ENCODE measurements at places on chromosomes 4 and X. TPM values are rescaled to one million over a fixed set of nuclear protein-coding genes. Genes with fewer than 3 reads are reported as not detected.
A peak's percentile ranks its signal among the peaks of the same experiment; 100 is the strongest.

FOXP3 gene
- total RNA-seq, result 0.09 TPM

CABS1 gene
- total RNA-seq, result not detected

IL3RA gene
- total RNA-seq, result not detected

MAGEA10 gene
- not detected for total RNA-seq

PCDH10 gene
- total RNA-seq, result 12.5 TPM

CSAG2 gene
- total RNA-seq, result not detected

FANCB gene
- total RNA-seq, result 2.8 TPM

C4orf33 gene
- total RNA-seq, result 10.6 TPM

KIAA0232 gene
- total RNA-seq, result 25.0 TPM

GLRA2 gene
- not detected for total RNA-seq

GRCh38 chr4:152417673-152418072 is 118.2 kb downstream of the FBXW7 start:
- no peak for DNase-seq

- DNase-seq, result no peak
Measured at GRCh38 chr4:126583509-126583908, 1049.2 kb upstream of the INTU start.

DNA sequence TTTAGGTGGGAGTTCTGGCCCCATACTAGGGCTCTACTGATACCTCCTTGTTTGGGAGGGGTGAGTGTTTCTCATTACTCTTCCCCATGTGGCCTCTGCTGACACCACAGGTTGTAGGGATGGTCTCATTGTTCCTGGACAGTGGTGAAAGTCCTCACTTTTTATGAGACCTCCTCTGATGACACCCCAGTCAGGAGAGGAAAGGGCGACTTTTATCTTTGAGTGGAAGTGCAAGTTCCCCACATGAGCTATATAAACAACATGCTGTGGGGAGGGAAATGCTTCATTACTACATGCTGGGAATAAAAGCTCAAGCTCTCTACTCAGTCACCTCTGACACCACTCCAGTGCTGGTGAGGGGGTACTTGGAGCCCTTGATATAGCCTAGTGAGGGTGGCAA is 29.5 kb upstream of the MAGEA6 start:
- DNase-seq, result no peak

DNA sequence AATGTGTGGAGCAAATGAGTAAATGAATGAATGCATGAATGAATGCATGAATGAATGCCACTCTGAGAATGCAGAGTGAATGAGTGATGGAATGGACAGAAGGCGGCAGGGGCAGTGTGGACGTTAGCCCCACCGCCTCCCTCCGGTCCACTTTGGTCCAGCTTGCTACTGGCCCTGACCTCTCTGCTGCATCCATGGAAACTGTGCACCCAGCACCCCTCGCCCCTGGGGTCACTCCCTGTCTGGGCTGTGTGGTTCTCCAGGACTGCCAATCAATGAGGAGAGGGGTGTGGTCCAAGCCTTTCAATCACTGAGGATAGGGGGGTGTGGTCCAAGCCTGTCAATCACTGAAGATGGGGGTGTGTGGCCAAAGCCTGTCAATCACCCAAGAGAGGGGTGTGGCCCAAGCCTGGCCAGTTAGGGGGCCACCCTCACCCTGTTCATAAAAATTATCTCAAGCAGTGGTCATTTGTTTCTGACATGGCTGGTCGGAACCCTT is 39.2 kb upstream of the ASMTL start:
- DNase-seq, result no peak

DNA sequence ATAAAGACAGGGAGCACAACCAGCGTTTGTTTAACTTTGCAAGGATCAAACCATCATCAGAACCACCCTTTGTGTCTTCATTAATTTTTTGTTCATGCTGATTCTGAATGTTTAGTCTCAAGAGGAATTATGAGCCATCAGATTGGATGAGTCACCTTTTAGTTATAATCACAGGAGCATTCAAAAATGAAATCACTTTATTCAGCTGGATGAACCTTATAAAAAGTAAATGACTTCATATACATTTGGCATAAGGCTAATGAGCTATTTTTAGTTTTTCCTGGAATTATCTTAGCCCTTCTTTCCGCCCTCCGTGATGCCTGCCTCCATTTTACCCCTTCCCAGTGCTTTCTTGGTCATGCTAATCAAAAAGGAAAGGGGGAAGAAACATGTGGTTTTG is 103.6 kb downstream of the SORBS2 start:
- peak; percentile 85 for DNase-seq

DNA sequence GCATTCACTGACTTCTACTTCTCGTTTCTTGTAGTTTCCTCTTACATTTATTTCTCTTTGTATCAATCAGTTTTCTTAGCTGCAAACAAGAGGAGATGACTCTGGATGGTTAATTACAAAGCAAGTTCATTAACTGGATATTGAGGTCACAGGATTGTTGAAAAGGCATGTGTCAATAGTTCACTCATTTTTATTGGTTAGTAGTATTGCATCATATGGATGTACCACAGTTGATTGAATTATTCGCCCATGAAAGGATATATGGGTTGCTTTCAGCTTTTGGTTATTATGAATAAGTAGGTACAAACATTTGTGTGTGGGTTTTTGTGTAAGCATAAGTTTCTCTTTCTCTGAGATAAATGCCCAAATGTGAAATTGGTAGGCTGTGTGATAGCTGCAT is 21.8 kb upstream of the ARHGEF6 start:
- no peak for DNase-seq

- peak; percentile 18 for DNase-seq
Measured at GRCh38 chrX:63686878-63687714, 97.9 kb downstream of the ARHGEF9 start.

GRCh38 chr4:25970226-25970675 is 56.2 kb downstream of the SMIM20 start:
- DNase-seq, result no peak

GRCh38 chr4:76166480-76166879 is 18.3 kb upstream of the NUP54 start:
- DNase-seq, result no peak

DNA sequence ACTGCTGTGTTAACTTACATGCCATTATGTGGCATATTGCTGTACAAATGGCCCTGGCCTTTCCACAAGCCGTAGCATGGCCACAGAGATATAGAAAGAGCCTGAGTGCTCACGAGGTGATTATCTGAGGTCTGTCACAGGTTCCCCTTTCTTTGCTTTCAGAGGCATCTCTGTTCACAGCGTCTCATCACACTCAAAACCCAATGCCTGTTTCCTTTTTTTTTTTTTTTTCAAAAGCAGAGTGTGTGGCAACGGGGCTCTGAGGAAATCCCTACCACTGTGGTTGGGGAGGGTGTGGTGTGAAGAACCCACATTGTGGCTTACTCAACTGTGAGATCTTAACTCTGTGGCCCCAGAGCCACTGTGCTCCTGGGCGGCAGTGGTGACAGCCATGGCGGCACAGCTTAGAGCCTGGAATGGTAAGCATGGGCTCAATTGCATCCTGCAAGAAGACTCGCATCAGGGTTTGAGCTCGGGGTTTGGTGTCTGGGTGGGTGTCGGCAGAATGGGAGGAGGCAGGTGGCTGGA is 30.8 kb downstream of the RTL5 start:
- DNase-seq, result no peak

DNA sequence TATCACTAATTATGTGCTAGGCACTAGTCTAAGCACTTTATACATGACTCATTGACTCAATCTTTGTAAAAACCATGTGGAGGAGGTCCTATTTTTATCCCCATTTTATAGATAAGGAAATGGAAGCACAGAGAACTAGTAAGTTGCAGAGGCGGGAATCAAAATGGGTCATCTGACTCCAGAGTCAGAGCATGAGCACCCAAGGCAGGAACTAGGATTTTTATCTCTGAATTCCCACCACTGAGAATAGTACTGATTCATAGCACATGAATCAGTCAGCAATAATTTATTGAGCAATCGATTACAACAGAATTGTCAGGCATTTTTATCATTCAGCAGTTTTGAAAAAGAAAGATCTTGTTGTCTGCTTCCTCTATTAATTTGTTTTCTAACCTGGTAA is 19.3 kb downstream of the SCARB2 start:
- DNase-seq, result peak; percentile 98

- DNase-seq, result no peak
Measured at GRCh38 chr4:69649629-69650028, 3.4 kb downstream of the UGT2A1 start.

GRCh38 chr4:95524729-95525128 is 24.0 kb downstream of the UNC5C start:
- no peak for DNase-seq

DNA sequence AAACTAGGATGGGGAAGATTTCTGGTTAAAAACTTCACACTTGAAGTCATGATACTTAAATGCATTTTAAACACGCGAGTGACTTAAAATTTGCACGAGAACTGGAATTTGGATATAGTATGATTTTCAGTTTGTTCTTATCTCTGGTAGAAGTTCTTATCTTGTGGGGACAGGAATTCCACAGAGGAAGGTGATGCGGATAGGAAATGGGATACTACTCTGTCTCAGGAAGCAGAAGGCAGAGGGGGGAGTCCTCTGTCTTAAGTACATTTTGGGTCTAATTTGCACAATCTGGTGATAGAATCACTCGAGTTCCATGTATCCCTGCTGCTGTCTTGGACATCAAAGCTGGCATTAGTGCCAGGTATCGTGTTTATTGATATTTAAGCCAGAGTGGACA is 53.3 kb downstream of the TLL1 start:
- DNase-seq, result no peak

DNA sequence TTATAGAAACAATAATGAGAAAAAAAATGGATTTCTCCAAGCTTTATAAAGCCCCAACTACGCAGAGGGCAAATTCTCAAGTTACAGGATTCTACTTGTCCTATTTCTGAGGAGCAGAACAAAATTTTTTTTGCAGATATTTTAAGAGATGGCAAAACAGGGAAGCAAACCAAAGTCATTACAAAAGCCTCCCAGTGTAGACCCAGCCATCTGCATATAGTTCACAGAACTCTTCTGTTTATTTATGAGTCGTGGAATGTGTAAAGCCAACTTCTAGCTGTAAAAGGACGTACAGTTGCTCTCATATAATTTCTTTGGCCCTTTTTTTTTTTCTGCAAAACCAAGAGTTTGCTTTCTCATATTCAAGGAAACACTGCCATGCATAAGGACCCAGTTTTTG is 120.4 kb downstream of the PCDH7 start:
- DNase-seq, result peak; percentile 54

DNA sequence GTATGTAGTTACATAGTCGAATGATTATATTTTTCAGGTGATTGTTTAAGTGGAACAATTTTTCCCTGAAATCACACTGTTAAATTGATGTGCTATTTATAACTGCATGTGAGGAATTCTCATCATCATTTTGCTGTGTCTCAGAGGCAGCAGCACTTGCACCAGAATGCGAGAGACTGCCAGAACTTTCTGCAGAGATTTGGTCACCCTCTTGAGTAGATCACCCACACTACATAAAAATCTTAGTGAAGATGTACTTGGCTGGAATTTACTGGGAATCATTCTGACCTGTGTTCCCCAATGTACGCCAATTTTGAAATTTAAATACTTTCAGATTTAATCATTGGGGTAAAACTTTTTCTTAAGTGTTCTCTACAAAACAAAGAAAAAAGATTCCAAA is 5.4 kb downstream of the UGT2B4 start:
- DNase-seq, result peak; percentile 77

GRCh38 chr4:94933799-94934198 is 176.0 kb downstream of the BMPR1B start:
- DNase-seq, result peak; percentile 41

GRCh38 chr4:134636338-134637051 is 434.9 kb upstream of the PABPC4L start:
- DNase-seq, result no peak

DNA sequence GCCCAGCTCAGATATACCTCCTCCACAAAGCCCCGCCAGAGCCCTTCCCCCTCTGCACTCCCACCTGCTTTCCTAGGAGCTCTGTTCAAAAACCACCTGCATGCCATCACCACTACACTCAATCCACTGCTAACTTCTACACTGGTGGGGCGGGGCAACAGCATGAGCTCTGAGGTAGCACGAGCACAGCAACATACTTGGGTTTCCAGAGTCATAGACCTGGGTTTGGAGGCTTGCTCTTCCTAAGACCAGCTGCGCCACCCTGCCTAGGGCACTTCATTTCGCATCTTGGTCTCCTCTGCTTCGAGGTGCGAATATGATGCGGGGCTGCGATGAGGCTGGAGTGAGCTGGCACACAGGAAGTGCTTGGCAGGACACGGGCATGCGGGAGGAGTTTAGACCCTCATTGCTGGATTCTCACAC is 3.6 kb downstream of the SASH3 start:
- no peak for DNase-seq

DNA sequence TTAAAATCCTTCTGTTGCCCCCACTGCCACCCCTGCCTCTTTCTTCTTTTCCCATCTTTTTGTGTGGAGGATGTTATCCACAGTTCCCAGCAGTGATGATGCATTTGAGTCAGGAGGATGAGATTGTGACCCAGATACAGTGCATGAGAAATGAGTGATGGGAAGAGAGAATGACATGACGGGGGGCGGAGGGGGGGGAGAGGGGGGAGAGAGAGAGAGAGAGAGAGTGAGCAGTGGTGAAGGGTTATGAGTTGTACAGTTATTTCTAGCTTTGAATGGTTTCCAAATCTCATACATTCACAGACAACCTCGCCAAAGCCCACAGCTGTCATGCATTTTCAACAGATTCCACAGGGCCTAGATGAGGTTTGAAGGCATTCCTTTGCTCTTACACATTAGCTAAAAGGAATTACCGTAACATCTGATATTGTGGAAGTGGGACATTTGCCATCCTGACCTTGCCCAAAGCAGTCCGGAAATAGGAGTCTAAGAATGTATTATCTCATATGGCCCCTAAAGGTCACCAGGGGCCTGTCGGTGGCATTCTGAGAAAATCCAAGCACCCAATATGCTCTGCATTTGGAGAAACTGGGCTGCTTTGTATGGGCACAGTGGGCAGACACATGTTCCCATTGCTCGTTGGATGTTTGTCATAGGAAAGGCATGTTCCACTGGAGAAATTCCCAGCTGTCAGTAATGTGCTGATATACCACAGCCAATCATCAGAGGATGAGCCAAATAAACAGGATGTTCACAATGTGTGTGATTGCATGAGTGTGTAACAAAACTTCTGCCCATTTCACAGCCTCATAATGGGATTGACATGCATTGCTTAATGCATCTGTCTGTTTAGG is 435.8 kb downstream of the SPRY1 start:
- peak; percentile 100 for DNase-seq

- peak; percentile 68 for DNase-seq
Measured at GRCh38 chr4:180598281-180598680, 1644.9 kb upstream of the TENM3 start.

All from astrocyte (in vitro differentiated cells and primary cell).